ENCODE measurements at places on chromosomes 1 and 21. TPM values are rescaled to one million over a fixed set of nuclear protein-coding genes. Genes with fewer than 3 reads are reported as not detected.

The CORT gene
- 0.66 TPM for total RNA-seq

The SLFNL1 gene
- total RNA-seq = 0.28 TPM

The NBPF4 gene
- not detected for total RNA-seq

The TACSTD2 gene
- total RNA-seq = 14.8 TPM

The FAM72B gene
- total RNA-seq = 8.6 TPM

The NEK2 gene
- 33.4 TPM for total RNA-seq

The CLCA4 gene
- not detected for total RNA-seq

The TMEM240 gene
- total RNA-seq = 5.5 TPM

The LRRC71 gene
- not detected for total RNA-seq

The RUNX3 gene
- not detected for total RNA-seq

The SYPL2 gene
- not detected for total RNA-seq

The COA7 gene
- total RNA-seq = 38.9 TPM

The ANP32E gene
- total RNA-seq = 56.5 TPM

The RHD gene
- not detected for total RNA-seq

The HRNR gene
- total RNA-seq = not detected

The APOBEC4 gene
- not detected for total RNA-seq

The INKA2 gene
- total RNA-seq = 3.5 TPM

The PTAFR gene
- 1.8 TPM for total RNA-seq

The C1orf226 gene
- 3.1 TPM for total RNA-seq

The KIAA1614 gene
- 0.66 TPM for total RNA-seq

The HCRTR1 gene
- total RNA-seq = not detected

The BRINP3 gene
- 0.26 TPM for total RNA-seq

The DMBX1 gene
- not detected for total RNA-seq
